ENCODE measurements at places on chromosomes 11 and 22.

DNA sequence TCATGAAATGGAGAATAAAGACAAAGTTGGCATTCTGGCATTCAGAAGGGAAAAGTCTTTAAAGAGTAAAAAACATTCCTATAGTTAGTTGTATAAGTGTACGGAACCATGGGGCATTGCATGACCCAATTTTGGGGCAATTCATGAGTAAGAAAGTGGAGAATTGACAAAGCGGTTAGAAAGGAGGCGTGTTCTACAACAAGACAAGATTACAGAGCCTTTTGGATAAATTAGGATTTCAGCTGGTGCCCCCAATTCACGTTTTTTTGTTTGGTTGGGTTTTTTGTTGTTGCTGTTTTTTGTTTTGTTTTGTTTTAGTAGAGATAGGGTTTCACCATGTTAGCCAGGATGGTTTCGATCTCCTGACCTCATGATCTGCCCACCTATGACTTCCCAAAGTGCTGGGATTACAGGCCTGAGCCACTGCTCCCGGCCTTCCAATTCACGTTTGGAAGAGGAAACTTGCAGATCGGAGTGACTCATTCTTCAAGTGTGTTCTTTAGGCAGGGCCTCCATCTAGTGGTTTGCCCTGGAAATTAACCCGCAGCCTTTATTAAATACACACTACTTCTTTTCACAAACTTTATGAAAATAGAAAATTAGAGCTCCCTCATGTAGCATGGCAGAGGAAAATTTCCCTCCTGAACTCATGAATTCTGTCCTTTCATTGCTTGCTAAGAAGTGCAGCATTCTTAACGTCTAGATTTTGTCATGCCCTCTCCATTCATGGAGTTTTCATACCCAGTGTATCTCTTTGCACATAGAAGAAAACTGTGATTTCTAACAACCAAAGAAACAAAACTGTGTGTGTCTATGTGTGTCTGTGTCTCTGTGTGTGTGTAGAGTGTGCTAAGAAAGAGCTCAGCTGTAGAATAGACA, 118.1 kb downstream of the BBOX1 start:
- DNase-seq: peak; percentile 28

DNA sequence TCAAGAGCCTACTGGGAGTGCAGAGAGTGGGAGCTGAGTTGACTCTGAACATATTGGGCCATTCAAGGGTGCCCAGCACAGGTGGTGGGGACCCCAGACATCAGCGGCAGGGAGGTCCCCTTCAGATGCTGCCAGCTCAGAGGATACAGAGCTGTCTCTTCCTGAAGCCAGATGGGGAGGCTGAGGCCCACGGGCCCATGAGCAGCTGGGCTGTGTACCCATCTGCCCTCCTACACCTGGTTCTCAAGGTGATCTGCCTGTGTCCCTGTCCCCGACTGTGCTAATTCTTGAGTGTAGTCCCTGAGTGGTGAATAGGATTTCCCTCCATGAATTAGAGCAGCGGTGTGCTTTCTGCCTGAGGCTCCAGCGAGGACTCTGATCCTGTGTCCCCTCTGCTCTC, 76.3 kb downstream of the MICAL2 start:
- no peak for DNase-seq

- no peak for DNase-seq
These were observed 293.8 kb downstream of the BUD13 start for GRCh38 chr11:116478669-116479668.

- DNase-seq: no peak
These were observed 36.9 kb downstream of the OR4D9 start for GRCh38 chr11:59548309-59548656.

DNA sequence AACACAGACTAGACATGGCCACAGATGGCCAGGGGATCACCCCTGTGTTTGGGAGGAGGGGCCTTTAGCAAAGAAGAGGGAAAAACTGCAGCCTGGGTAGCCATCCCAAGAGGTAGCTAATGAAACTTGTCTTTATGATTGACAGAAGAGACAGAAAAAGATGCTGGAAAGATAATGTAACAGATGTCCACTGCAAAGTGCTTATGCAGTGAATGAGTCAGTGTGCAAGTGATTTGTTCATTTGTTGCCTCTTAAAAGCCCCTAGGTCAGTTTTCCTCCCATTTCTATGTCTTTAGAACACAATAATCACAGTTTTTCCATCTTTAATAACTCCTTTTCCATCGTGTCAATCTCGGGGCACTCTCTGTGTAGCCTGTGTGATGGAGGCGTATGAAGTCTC, 57.2 kb downstream of the INSC start:
- no peak for DNase-seq

DNA sequence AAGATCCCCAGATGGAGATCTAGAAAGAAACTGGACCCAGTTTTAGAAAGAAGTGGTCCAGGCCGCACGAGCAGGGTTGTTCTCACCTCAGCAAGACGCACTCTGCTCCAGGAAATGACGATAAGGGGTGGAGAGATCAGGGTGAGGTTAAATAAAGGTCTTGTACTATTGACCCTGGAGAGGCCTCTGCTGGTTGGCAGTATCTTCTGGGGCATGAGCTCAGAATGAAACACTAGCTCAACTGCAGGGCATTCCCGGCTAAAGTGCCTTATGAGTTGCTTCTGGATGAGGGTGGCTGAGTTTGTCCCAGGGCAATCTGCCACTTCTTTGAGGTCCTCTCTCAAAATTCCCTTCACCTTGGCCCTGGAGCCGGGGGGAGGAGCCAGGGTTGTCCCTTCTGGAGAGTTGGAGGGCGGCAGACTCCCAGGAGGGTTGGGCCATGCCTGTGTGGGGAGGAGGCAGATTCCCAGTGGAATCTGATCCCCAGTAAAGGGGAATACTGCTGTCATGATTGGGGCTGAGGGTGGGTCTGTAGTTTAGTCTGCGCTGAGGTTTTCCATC, 10.9 kb downstream of the USP2 start:
- no peak for DNase-seq

DNA sequence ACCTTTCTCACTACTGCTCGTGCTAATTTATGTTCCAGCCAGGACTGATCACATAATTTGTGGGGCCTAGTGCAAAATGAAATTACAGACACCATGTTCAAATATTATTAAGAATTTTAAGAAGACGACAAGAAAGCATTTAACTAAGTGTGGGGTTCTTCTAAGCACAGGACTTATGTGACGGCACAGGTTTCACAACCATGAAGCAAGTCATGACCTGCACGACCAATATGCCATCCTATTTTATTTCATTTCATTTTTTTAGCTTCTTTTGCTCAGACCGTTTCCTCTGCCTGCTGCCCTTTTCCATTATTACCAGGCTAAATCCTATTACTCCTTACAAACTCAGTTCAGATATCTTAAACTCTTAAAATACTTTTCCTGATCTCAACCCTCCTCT, 462.5 kb downstream of the AASDHPPT start:
- no peak for DNase-seq

- no peak for DNase-seq
These were observed 66.1 kb downstream of the CHST1 start for GRCh38 chr11:45599161-45599943.

DNA sequence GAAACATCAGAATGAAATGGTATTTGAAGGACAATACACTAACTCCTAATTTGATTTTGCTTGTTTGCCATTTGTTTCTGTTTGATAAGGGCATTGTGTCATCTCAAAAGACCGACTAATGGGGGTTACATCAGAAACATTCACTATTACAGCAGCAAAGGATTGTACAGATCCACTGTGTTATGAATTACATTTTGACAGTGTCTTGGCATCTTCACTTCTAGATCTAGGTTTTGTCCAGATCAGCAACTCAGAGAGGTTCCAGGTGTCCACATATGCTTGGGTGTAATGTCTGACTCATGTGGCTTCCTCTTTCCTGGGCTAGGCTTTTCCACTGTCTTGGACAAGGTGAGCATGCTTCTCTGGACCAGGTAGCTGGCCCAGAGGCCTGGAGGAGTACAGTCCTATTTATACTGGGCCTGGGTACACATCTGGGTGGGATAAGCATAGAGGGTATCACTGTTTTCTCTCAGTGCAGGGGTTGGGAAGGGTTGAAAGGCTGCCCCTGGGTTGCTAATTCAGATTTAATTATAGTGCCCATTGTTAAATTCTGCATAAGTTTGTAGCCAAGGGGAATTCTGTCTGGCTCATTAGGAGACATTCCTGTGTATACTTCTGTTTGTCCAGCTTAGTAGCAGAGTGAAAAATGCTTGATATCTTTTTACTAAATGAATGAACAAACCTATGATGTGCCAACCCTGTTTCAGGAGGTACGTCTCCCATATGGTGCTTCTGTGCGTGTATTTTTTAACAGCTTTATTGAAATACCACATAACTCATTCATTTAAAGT, 23.8 kb downstream of the DDI1 start:
- DNase-seq: no peak

DNA sequence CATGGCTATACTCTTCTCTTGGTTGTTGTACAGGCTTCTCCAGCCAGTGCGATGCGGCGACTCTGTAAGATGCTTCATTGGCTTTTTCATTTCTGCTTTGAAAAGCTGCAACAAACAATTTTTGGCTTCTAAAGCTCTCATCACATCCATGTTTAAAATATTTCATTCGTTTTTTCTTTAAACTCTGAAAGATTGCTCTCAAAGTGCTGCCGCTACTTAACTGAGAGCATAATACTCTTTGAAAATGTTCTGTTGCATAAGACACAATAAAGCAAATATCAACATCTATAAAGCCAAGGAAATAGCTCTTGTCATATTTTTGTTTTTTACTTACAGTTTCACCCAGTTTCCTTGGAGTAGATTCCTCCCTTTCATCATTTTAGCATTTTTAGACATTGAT, 468.3 kb downstream of the TBC1D22A start:
- DNase-seq: no peak

GRCh38 chr22:47014636-47015345, 252.3 kb downstream of the TBC1D22A start:
- DNase-seq: no peak

DNA sequence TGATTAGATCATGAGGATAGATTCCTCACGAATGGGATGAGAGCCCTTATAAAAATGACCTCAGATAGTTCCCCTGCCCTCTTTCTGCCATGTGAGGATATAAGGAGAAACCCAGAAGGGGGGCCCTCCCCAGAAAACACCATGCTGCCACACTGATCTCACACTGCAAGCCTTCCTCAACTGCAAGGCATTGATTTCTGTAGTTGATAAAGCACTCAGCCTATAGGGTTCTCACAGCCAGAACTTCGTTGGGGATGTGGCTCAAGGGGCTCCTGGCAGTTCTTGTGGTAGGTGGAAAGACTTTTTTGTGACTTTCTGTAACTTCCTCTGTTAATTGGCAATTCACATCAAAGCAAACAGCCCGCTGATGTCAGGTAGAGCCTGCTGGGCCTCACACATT, 108.9 kb downstream of the CD44 start:
- DNase-seq: no peak

- no peak for DNase-seq
These were observed 1240.1 kb downstream of the LRRC4C start for GRCh38 chr11:40219401-40219800.

DNA sequence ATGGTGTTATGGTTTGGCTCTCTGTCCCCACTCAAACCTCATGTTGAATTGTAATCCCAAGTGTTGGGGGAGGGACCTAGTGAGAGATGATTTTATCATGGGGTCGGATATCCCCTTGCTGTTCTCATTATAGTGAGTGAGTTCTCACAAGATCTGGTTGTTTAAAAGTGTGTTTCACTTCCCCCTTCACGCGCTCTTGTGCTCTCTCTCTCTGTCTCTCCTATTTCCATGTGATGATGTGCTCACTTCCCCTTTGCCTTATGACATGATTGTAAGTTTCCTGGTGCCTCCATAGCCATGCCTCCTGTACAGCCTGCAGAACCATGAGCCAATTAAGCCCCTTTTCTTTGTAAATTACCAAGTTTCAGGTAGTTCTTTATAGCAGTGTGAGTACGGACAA, 765.1 kb downstream of the KCNA4 start:
- no peak for DNase-seq

DNA sequence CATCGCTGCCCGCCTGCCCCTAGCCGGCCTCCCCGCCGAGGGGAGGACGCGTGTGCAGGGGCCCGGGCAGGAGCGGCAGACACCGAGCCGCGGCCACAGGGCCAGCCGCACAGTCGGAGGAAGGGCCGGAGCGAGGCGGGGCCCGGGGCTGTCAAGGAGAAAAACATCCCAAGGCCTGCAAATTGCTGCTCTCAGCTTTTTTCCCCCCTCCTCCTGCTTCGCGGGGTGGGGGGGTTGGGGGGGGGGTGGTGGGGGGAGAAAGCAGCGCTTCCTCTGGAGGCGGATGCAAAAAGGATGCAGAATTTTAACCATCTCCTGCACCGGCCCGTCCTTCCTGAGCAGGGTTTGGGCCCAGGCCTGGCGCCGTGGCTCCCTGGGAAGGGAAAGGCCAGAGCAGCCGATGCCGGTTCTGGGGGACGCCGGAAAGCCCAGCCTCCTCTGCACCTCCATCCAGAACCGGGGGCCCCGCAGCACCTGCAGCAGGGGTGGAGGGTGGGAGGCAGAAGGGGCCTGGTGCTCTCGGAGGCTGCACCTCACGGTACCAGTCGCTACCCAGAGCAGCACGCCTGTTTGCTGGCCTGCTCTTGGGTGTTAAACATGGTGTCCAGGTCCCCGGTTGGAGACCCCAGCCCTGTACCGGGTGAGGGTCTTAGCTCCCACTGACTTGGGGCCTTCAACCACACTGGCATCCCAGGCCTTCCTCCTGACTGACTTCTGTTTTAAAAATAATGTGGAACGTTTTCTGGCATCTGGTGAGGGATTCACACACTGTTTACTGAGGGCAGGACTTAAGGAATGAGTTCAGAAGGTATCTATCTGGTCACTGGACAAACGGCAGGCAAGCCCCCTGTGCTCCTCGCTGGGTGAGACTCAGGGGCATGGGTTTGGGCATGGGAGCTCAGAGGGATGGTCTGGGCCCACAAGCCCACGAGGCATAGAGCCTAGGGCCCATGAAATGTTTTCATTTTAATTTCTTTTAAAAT, 77.4 kb upstream of the WNT7B start:
- peak; percentile 54 for DNase-seq

DNA sequence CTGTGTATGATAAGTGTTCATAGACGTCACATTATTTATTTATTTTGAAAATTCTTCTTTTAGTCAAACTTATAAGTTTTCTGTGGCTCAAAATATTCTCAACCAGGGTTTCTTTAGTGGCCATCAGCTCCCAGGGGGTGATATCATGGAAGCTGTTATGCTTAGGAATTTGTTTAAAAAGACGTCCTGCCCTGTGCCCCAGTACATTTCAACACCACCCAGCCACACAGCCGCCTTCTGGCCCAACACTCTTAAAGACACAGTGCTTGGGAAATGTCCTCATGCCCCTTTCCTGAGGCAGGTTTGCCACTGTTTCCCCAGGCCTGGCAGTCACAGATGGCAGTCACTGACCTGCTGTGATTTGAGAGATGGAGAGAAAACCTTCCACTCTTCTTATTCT, 19.9 kb downstream of the TSKU start:
- no peak for DNase-seq

DNA sequence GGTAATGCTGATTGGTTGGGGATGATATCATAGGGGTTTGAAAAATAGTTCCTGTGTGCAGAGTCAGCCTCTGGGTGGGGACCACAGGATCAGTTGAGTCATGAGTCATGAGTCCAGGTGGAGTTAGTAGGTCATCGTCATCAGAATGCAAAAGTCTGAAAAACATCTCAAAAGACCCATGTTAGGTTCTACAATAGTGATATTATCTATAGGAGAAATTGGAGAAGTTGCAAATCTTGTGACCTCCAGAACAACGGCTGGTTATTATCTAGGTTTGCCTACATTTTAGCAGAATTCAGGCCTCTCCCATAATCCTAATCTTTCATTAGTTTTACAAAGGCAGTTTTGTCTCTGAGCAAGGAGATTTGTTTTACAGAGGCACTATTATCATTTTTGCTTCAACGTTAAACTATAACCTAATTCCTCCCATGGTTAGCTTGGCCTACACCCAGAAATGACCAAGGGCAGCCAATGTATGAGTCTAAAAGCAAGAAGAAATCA, 38.9 kb downstream of the MS4A2 start:
- no peak for DNase-seq

GRCh38 chr11:125289419-125290098, 125.0 kb downstream of the PKNOX2 start:
- DNase-seq: no peak

All from AML-193 (cell line).